ENCODE measurements at places on chromosomes 6 and 20. TPM values are rescaled to one million over a fixed set of nuclear protein-coding genes. Genes with fewer than 3 reads are reported as not detected.
A peak's percentile ranks its signal among the peaks of the same experiment; 100 is the strongest.

- no peak overlapping the region for H3K4me3 ChIP-seq
- no peak overlapping the region for H3K27ac ChIP-seq
- H3K36me3 ChIP-seq: no peaks in the 10 kb centered on the region
- no peaks in the 10 kb centered on the region for H3K4me1 ChIP-seq
Observed at GRCh38 chr6:48200869-48201390, 89.9 kb upstream of the PTCHD4 start.

DNA sequence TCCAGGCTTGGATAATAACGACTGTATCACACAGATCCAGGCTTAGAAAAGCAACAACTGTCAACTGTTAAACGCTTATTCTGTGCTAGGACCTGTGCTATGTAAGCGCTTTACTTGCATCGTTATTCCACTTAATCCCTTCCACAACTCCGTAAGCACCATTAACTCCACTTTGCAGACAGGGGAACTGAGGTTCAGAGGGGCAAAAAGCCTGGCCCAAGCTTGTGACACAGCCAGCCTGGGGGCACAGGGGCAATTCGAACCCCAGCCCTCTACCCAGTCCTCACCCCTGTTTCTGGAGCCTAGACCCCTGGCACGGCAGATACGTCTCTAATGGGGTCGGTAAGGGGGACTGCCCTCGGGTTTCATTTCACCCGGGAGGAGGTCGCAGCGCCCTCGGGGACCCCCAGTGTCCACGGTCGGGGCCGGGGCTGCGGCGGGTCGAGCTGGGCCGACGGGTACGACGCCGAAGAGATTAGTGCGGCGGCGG lies 411 bp downstream of the DSN1 start:
- no peaks in the 10 kb centered on the region for H3K36me3 ChIP-seq
- H3K4me1 ChIP-seq: peaks cover 19% of the 10 kb centered on the region
- H3K27ac ChIP-seq: peak overlapping the region; percentile 8
- peak overlapping the region; percentile 84 for H3K4me3 ChIP-seq

DNA sequence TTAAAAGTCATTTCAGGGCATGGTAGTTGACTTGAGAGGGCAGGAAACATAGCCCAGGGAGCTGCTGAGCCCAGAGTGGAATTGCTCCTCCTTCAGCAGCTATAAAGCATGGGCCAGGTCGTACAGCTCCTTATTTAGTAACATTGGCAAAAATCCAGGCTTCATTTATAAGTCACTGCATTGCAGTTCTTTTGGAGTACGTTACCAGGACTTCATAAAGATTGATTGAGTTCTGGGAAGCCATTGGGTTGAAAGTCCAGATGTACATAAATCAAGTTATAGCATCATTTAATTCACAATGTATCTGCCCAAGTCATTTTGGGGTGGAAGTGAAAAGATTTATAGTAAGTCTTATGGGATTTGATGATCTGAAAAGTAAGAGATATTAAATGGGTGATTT lies 53.0 kb upstream of the ANKEF1 start:
- H3K27me3 ChIP-seq: peaks cover 3% of the 10 kb centered on the region
- no peak overlapping the region for H3K4me3 ChIP-seq
- no peak overlapping the region for H3K27ac ChIP-seq
- H3K36me3 ChIP-seq: no peaks in the 10 kb centered on the region

GRCh38 chr20:16064989-16065707 lies 508.1 kb downstream of the KIF16B start:
- H3K27ac ChIP-seq: no peak overlapping the region
- H3K4me1 ChIP-seq: no peaks in the 10 kb centered on the region
- no peaks in the 10 kb centered on the region for H3K36me3 ChIP-seq
- DNase-seq: no peak
- no peaks in the 10 kb centered on the region for H3K27me3 ChIP-seq
- H3K4me3 ChIP-seq: no peak overlapping the region

DNA sequence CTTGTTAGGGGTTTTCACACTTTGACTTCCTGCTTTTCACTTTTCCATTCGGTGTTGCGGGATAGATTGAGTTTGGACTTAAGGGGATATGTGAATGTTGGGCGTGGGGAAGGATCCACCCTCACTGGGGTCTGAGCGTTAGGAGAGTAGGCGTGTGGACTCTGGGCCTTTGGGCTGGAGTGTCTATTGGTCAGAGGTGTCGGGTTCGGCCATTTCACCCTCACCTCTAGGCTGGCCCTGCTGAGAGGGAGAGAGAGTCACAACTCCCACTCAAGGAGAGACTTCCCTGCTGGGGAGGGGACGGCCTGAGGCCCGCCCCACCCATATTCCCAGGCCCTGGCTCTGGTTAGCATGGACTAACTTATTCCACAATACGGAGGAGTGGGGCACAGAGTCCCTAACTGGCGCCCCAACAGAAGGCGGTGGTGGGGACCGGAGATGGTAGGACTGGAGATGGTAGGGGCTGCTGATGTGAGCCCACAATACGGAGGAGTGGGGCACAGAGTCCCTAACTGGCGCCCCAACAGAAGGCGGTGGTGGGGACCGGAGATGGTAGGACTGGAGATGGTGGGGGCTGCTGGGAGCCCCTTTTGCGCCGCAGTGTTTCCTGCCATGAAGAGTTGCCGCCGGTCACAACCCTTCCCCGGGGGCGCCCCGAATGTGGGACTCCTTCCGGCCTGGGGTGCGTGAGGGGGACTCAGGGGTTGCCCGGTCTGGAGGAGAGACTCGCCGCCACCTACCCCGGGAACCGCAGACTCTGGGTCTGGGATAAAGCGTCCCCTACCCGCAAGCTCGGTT lies 1.4 kb upstream of the PTPRA start:
- H3K36me3 ChIP-seq: no peaks in the 10 kb centered on the region
- no peak overlapping the region for H3K27ac ChIP-seq
- H3K4me3 ChIP-seq: peak overlapping the region; percentile 88
- no peaks in the 10 kb centered on the region for H3K27me3 ChIP-seq
- DNase-seq: no peak
- peaks cover 14% of the 10 kb centered on the region for H3K4me1 ChIP-seq

DNA sequence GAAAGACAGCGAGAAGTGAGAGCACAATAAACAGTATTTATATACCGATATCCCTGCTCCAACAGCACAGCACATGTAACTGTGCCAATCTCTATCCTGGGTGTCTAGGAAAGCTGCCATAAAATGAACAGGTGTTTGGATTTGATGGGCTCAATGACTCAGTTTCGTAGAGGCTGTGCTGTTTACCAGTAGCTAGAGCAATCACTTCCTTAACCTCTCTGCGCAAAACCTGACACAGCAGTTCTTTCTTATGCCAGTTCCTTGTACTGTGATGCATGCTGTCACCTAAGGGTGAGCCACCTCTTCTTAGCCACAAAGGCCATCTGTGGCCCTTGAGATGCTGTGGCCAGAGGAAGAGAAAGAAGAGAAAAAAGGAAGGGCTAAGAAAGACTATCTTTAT lies 59.3 kb downstream of the SHPRH start:
- no peaks in the 10 kb centered on the region for H3K4me1 ChIP-seq
- no peaks in the 10 kb centered on the region for H3K27me3 ChIP-seq
- H3K27ac ChIP-seq: no peak overlapping the region
- H3K36me3 ChIP-seq: peaks cover 23% of the 10 kb centered on the region

DNA sequence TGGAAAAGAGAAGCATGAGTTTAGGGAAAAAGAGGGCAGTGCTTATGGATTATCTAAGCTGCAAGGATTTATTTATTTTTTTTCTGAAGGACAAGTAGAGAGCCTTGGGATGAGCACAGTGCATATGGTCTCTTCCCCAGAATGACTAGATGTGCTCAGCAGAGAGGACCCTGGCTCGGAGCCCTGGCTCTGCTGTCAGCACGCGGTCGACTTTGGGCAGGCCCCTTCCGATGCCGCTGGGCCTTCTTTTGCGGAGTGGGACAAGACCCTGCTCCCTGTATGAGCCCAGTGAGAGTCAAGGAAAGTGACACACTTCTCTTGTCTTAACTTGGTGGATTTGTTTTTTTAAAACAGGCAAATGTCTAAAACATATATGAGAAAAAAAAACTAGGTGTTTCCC lies 51.4 kb downstream of the LRRC1 start:
- DNase-seq: no peak
- H3K36me3 ChIP-seq: no peaks in the 10 kb centered on the region
- no peak overlapping the region for H3K27ac ChIP-seq
- no peaks in the 10 kb centered on the region for H3K27me3 ChIP-seq
- H3K4me3 ChIP-seq: no peak overlapping the region

GRCh38 chr6:137148306-137149034 lies 25.0 kb downstream of the IL22RA2 start:
- no peaks in the 10 kb centered on the region for H3K36me3 ChIP-seq
- H3K27me3 ChIP-seq: no peaks in the 10 kb centered on the region
- H3K27ac ChIP-seq: no peak overlapping the region
- H3K4me3 ChIP-seq: no peak overlapping the region
- peak; percentile 63 for DNase-seq

GRCh38 chr6:22921828-22922227 lies 352.5 kb downstream of the HDGFL1 start:
- DNase-seq: no peak
- peaks cover 11% of the 10 kb centered on the region for H3K4me1 ChIP-seq
- H3K27me3 ChIP-seq: no peaks in the 10 kb centered on the region
- no peaks in the 10 kb centered on the region for H3K36me3 ChIP-seq
- H3K27ac ChIP-seq: no peak overlapping the region

DNA sequence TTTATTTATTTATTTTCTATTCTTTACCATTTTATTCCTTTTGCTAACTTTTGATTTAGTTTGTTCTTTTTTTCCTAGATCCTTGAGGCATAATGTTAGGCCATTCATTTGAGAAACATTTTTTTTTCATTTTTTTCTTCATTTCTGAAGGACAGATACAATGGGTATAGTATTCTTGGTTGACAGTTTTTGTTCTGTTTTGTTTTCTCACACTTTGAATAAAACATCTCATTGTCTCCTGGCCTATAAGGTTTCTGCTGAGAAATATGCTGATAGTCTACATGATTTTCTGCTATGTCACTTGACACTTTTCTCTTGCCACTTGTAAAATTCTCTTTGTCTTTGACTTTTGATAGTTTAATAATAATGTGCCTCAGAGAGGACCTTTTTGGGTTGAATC lies 294.6 kb upstream of the EPHA7 start:
- H3K4me3 ChIP-seq: no peak overlapping the region
- no peak overlapping the region for H3K27ac ChIP-seq
- H3K4me1 ChIP-seq: no peaks in the 10 kb centered on the region
- no peaks in the 10 kb centered on the region for H3K27me3 ChIP-seq
- no peaks in the 10 kb centered on the region for H3K36me3 ChIP-seq

DNA sequence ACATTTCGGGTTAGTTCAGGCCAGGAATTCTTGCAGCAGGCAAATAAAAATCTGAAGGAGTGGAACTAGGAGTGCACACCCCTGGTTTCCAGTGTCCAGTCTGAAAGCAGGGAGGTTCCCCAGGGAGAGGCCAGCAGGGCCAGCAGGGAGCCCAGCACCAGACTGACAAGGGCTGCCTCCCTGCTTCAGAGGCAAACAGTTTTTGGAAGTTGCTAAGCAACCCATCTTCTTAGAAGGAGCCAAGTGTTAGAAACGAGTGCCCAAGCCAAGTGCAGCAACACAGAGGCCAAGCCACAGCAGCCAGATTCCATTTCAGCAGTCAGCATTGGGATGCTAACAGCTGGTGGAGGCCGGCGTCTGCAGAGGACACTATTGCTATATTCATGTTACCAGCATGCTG lies 179.1 kb downstream of the SYNDIG1 start:
- no peaks in the 10 kb centered on the region for H3K36me3 ChIP-seq
- peaks cover 32% of the 10 kb centered on the region for H3K4me1 ChIP-seq
- H3K27ac ChIP-seq: no peak overlapping the region
- H3K27me3 ChIP-seq: no peaks in the 10 kb centered on the region

- no peaks in the 10 kb centered on the region for H3K36me3 ChIP-seq
- DNase-seq: no peak
- H3K27ac ChIP-seq: no peak overlapping the region
Observed at GRCh38 chr6:13560651-13561044, 13.8 kb upstream of the SIRT5 start.

DNA sequence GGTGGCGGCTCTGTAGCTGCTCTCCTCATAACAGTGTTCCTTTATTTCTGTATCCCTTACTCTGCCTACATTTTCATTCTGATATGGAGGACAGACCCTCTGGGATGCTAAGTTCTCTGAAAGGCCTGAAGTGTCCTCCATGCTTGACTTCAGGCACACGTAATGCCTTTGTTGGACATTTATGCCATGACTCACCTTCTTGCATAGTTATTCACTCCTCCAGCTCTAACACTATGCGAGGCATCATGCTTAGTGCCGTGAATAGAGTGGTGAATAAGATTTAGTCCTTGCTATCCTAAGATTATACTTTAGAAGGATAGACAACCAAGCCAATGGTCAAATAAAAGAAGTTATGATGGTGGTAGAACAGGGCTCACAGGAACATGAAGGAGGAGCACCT lies 760.9 kb upstream of the FLRT3 start:
- peaks cover 9% of the 10 kb centered on the region for H3K4me1 ChIP-seq
- H3K27ac ChIP-seq: no peak overlapping the region
- peak; percentile 28 for DNase-seq
- H3K36me3 ChIP-seq: no peaks in the 10 kb centered on the region
- no peak overlapping the region for H3K4me3 ChIP-seq
- no peaks in the 10 kb centered on the region for H3K27me3 ChIP-seq

DNA sequence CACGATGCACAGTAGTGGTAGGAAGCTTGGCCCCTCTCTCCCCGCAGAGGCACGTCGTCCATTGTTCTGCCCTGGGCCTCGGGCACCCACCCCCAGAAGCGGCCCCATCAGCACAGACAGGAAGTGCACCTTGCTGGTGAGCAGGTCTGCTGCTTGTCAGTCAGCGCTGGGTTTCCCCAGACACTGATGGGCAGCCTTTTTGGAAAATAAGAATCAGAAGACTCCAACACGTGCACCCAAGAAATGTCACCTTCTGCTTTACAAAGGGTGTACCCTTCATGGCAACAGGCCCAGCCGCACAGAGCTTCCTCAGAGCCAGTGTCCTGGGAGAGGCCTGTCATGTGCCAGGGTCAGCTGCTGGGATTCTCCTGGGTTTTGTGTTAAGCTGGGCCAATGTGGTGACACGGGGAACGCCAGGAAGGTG lies 34.7 kb upstream of the IRF4 start:
- no peak for DNase-seq
- H3K27me3 ChIP-seq: no peaks in the 10 kb centered on the region
- H3K27ac ChIP-seq: no peak overlapping the region
- H3K36me3 ChIP-seq: no peaks in the 10 kb centered on the region

DNA sequence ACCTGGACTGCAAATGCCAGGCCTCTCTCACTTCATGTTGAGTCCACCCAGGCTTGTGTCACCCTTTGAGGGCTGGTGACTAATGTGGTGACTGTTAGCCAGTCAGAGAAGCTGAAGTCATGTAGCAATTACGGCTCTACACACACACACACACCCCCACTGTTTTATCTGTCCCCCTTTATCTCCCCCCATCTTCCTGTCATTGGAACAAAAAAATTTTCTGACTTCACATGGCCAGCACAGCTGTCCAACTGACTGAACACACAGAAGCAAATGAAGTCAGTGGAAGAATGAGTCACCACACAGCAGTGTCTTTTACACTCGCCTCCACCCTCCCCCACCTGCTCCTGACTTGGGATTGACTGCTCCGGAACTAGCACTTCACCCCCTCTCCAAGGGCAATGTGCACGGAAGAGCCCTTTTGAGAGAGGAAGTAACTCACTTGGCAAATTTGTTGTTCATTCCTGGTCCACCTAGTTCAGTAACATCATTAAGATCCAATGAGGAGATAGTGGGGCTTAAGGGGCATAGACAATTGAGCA lies 198.0 kb downstream of the RNF144B start:
- no peaks in the 10 kb centered on the region for H3K27me3 ChIP-seq
- peak overlapping the region; percentile 2 for H3K27ac ChIP-seq
- peak; percentile 90 for DNase-seq
- no peak overlapping the region for H3K4me3 ChIP-seq

The STX11 gene
- 1.1 TPM for total RNA-seq

The PET117 gene
- total RNA-seq: 11.5 TPM

The MYBL2 gene
- total RNA-seq: 8.1 TPM

The CD40 gene
- 2.5 TPM for total RNA-seq

The FRK gene
- 0.13 TPM for total RNA-seq

The GGTLC1 gene
- not detected for total RNA-seq

The ZC3H12D gene
- total RNA-seq: not detected

The GRIK2 gene
- 0.38 TPM for total RNA-seq

The DNAAF9 gene
- total RNA-seq: 11.4 TPM

The BPIFA1 gene
- total RNA-seq: not detected

Measured in GM23248 (cell line).